Foreskin melanocyte (primary cell): ENCODE measurements at places on chromosomes 7 and 10.

DNA sequence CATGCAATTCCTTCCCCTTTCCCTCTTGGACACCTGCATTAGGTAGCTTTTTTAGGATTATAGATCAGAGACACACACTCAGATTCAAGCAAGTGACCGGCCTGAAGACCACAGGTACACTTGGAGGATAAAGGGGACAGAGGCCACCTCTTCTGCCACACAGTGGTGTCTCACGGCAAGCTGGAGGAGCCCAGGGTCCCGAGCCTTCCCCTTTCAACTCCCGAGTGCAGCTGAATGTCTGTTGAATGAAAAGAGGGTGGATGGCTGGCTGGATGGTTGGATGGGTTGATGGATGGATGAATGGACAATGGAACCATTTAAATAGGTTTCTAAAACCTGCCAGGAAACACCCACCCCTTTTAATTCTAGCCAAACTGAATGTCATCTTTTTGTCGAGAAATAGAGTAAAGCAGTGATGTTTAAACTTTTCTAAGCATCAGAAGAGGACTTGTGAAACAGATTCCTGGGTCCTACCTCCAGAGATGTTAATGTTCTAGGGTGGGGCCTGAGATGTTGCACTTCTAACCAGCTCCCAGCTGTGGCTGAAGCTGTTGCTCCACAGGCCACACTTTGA is 49.2 kb upstream of the ZMIZ1 start:
- DNase-seq: no peak

DNA sequence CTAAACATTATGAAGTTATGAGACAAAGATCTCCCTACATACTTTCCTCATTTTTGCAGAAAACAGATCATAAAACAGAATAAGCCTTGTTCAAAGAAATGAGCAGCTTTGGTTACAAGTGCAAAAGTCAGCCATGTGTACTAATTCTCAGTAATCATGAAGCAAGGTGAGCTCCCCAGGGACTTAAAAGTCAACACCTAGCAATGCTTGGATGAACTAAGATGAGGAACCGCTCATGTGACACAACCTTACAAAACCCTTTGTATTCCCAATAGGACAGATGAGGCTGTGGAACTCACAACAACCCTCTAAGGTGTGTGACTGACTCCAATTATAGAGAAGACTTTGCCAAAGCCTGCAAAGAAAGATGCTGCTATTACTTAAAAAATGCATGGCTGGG is 154.5 kb downstream of the SLC25A13 start:
- no peak for DNase-seq

- no peak for DNase-seq
These were observed 71.7 kb downstream of the IKZF1 start for GRCh38 chr7:50376056-50376820.

DNA sequence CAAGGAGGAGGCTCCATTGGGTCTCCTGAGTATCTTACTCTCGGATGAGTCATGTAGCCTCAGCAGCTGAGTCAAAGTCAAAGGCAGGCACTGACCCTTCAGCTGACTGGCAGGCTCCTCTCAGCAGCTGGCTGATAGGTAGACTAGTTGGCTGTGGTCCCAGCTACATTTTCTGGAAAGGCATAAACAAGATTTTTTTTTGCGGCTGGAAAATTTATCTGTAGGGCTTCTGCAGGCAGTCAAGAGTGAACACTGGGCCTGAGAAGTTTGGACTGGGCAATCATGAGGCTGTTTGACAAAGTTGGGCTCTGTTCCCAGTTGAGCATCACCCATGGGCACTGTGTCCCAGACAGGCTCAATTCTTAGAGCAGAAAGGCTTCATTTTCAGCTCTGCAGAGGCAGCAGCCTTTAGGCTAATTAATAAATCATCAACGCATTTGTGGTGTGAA is 796.2 kb downstream of the CCSER2 start:
- no peak for DNase-seq

- no peak for DNase-seq
These were observed 141.9 kb upstream of the MKI67 start for GRCh38 chr10:128268015-128268722.

GRCh38 chr7:144629598-144629997 is 206.3 kb downstream of the TPK1 start:
- DNase-seq: no peak

DNA sequence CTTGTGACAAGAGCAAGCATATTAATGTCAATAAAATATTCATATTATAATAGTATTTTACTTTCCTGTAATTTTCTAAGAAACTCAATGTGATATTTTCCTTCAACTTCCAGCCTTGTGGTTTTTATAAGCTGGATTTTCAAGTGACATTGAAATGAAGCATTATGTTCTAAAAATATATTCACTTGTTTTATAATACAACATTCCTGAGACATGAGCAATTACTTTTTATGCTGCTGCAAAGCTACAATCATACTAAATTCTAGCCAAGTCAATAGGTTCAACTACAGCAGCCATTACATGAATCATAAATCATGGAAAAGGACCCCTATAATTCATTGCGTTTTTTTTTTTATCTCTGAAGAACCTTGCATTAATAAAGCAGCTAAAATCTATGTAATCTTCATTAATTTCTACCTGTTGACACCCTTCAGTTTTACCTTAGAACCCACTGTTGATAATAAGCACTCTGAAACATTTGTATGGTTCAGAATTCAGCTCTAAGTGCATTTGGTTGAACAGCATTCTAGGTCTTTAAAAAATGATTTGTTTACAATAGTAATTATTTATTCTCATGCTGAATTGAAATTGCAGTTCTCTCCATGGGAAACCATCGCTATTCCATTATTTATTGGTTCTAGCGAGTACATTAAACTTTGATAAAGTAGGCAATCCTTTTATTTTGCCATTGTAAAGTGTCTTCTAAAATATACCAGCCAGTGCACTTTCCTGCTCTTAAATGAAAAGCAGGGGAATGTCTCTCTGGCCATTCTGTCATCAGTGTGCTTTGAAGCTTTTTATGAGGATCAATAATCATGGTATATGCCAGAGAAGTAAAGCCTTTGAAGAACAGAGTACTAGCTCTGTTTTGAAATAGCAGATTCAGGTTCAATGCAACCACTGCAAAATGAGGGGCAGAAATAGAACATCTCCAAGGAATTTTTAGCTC is 132.6 kb downstream of the GNAT3 start:
- DNase-seq: peak; percentile 50

GRCh38 chr10:35367107-35367859 is 31.0 kb downstream of the CCNY start:
- DNase-seq: no peak

DNA sequence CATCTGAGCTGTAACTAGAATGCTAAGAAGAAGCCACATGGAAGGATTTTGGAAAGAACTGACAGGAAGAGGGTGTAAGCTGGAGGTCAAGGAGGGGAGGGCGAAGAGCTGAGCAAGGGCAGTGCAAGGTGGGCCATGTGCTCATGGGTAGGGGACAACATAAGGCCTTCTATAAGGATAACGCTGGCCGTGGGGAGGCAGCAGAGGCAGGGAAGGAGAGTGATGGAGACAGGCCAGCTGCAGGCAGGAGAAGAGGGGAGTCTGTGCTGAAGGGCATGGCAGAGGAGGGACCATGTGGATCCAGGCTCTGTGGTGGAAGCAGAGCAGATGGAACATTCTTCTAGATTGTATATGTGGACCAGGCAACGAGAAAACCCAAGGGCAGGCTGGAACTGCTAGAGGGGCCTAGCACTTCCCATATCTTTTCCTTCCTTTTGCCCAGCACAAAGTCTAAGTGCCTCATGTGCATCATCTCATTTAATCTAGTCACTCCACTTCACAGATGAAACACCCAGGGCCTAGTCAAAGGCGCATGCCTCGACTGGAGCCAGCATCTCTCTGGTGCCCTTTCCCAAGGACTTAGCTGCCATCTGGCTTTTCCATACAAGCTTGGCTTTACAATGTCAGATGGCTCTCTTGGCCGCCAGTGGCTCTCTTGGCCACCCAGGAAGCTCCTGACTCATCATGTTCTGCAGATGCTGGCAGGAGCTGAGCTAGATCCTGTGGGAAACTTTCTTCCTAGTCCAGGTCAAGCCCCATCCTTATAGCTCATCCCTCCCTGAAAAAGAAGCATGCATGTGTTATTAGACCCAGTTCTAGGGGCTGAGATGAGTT is 6.6 kb downstream of the LRRC18 start:
- DNase-seq: no peak

GRCh38 chr7:31074120-31074383 is 21.9 kb downstream of the ADCYAP1R1 start:
- DNase-seq: no peak

GRCh38 chr7:121515229-121515628 is 119.1 kb upstream of the FAM3C start:
- no peak for DNase-seq

DNA sequence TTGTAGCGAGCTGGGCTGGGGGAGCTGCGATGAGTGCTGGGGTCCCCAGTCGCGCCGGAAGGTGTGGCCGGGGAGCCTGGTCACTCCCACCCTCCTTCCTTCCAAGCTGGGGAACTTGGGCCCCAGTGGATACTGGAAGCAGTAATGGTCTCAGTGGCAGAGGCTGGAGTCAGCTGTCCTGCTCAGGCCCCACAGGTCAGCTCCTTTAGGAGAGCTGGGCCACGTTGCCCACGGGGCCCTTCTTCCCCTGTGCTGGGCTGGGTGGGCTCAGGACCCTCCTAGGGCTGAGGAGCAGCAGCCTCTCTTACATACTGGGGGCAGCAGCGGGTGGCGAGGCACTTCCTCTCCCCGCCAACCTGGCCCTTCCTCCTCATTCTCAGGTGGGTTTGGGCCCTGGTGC is 200.6 kb upstream of the MKI67 start:
- DNase-seq: no peak

GRCh38 chr7:28458732-28459131 is 46.4 kb downstream of the CREB5 start:
- no peak for DNase-seq

GRCh38 chr7:67662804-67663203 is 666.2 kb downstream of the TYW1 start:
- DNase-seq: no peak

GRCh38 chr7:44173911-44174693 is 15.1 kb downstream of the GCK start:
- DNase-seq: no peak

GRCh38 chr7:93941945-93942344 is 20.4 kb downstream of the GNG11 start:
- no peak for DNase-seq

- DNase-seq: no peak
These were observed 851.5 kb downstream of the SORCS1 start for GRCh38 chr10:106313041-106313440.

GRCh38 chr7:5689118-5689517 is 92.3 kb downstream of the RNF216 start:
- DNase-seq: no peak

DNA sequence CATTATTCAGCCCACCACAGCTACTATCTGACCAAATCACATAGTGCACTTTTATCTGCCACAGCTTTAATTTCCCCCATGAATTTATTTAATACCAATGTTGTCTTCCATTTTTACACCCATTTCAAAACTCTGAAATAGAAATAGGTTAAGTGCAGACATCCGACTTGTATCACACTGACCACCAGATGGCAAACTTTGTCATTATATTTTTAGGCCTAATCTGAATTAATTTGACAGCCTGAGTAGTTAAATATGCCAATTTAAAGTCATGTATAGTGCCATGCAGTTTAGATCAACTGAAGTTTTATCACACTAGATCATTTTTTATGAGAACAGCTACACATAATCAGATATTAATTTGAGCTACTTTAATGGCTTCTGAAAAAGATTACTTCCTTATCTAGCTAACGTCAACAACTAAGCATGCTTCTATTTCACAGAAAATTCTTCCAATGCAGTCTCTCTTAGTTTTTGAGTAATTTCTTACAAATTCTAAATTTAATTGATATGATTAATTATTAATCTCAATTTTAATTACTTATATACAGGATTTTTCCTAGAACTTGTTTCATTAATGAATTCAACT is 566.4 kb downstream of the GFRA1 start:
- peak; percentile 38 for DNase-seq
